Fibroblast of the aortic adventitia (primary cell): ENCODE measurements at places on chromosomes 11 and 22.

DNA sequence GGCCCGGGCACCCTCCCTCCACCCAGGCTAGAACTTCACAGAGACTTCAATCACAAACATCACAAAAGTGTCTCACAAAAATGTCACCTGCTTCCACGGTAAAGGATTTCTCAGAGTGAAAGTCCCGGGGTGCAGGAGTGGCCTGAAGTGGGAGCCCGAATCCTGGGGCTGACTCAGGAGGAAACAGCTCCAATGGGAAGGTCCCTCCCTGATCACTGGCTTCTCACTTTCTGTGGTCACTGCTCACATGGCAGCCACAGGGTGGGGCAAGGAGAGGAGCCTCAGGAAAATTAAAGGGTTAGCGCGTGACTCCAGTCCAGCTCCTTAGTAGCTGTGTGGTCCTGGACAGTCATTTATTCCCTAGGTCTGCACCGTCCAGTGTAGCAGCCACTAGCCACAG lies 564.5 kb upstream of the B3GAT1 start:
- no peak for DNase-seq

- DNase-seq: no peak
Measured at GRCh38 chr11:107648242-107648641, 57.3 kb downstream of the ELMOD1 start.

- DNase-seq: peak; percentile 89
Measured at GRCh38 chr11:9264316-9265210, 587 bp downstream of the DENND5A start.

DNA sequence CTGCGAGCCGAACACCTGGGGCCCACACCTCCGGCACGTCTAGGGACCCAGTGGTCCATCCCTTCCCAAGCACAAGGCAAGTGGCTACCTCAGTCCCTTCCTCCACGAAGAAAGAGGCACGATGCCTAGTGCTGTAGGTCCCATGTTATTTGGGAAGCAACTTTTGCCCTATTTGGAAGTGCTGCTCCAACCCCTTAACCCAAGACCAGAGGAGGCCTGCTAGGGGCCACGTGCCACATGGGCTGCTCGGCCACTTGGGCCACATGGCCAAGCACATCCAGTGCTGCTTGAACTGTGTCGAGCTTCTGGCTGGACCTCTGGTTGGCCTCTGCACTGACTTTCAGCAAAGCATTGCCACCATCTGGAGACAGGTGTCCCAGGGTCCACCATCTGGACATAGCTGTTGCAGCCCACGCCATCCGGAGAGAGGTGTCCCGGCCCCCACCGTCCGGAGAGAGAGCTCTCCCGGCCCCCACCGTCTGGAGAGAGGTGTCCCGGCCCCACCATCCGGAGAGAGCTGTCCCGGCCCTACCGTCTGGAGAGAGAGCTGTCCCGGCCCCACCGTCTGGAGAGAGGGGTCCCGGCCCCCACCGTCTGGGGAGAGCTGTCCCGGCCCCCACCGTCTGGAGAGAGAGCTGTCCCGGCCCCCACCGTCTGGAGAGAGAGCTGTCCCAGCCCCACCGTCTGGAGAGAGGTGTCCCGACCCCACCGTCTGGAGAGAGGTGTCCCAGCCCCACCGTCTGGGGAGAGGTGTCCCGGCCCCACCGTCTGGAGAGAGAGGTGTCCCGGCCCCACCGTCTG lies 6.5 kb upstream of the B4GALNT4 start:
- no peak for DNase-seq
